COLO829 (cell line): ENCODE measurements at places on chromosomes 2 and 18.

DNA sequence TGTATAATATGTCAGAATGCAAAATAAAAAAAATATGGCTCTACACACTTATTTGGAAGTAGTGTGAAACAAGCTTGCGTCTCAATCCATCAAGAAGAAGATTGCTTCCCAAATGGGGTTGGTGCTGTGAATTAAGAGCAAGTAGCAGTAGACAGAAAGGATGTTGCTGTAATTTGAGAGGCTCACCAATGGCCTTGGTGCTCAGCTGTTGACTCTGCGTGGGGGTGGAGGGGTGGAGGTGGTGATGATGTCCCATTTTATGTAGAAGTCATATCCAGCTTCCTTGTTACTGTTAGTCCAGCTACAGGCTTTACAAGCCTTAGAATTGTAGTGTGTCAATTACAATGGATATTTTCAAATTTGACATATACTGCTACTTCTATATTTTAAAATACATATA, 223.4 kb upstream of the RND3 start:
- no peak for DNase-seq

DNA sequence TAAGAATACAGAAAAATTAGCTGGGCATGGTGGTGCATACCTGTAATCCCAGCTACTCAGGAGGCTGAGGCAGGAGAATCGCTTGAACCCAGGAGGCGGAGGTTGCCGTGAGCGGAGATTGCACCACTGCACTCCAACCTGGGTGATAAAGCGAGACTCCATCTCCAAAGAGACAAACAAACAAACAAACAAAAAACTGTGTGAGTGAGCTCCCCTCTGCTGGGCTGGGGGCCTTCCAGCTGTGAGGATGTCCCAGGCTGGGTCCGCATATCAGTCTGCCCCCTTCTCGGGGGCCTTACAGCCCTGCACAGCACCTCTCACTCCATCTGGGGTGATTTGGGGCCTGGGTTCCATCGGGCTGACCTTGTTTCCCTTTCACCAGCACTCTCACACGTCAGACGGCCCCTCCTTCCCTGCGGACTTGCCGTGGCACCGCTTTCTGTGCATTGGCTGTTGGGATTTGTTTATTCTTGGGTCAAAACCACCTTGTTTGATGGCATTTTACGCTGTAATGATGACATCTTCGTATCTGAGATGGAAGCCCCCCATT, 2.8 kb upstream of the KLHL30 start:
- DNase-seq, result no peak

DNA sequence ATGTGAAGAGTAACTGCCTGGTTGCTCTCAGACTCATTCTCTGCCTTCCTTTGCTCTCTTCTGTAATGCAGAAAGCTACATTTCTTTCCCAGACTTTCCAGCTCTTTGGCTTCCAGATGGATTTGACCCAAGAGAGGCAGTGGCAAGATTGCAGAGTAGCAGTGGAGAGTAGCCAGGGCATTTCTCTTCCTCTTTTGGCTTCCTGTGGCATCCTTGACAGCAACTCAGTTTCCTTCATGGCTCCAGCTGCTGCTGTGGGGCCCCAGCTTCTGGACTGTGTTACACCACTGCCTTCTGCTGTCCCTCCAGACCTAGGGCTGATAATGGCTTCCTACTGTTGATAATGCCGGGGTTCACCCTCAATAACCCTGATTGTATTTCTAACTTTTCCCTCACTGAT, 469.4 kb upstream of the SPRED2 start:
- DNase-seq, result no peak

GRCh38 chr18:8765783-8766463, 60.6 kb downstream of the MTCL1 start:
- no peak for DNase-seq

DNA sequence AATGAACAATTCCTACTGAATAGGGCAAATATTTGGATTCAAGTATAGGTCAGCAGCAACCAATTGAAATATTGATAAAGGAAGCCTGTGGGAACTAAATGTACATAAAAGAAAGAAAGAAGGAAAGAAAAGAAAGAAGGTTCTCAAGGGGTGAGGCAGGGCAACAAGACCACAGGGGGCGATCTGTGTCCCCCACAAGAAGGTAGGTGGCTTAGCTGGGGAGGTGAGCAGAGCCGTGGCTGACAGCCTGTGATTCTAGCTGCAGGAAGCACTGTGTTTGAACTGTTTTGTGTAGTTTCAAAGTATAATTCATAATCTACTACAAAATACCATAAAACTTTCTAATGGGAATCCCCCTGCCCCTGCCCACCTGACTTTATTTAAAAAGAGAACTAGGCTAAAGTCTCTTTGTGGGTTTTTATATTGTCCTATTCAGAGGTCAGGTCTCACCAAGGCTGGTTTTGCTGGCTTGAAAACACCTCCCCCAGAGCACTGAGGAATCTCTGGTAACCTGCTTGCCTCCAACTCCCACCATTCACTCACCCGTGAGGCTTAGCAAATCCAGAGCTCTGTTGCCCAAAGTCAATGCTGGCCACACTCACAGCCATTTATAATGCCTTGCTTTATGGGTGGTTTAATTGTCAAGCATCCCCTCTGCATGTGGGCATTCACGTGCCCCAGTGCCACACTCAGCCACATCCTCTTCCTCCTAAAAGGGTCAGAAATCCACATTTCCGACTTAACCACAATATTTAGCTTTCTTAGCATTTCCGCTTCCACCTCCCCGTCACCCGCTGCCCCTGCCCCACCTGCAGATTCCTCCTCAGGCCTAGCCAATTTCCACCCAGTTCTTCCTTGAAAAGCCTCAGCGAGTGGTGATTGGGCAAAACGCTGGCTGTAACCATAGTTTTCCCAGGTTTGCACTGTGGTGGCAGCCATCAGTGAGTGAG, 36.4 kb upstream of the LMAN1 start:
- DNase-seq, result no peak

DNA sequence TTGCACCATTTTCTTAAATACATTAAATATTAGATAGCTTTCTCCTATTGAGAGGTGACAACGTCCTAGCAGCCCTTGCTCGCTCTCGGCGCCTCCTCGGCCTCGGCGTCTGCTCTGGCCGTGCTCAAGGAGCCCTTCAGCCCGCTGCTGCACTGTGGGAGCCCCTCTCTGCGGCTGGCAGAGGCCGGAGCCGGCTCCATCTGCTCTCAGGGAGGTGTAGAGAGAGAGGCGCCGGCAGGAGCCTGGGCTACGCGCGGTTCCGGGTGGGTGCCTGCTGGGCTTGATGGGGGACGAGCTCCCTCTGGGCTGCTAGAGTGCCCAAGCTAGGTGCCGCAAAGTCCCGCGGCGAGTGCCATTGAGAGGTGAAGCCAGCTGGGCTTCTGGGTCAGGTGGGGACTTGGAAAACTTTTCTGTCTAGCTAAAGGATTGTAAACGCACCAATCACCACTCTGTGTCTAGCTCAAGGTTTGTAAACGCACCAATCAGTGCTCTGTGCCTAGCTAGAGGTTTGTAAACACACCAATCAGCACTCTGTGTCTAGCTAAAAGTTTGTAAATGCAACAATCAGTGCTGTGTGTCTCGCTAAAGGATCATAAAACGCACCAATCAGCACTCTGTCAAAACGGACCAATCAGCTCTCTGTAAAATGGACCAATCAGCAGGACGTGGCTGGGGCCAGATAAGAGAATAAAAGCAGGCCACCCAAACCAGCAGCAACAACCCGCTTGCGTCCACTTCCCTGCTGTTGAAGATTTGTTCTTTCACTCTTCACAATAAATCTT, 3.1 kb downstream of the RPRD1A start:
- DNase-seq, result no peak

- no peak for DNase-seq
Observed at GRCh38 chr18:31723639-31723989, 37.1 kb downstream of the SLC25A52 start.

DNA sequence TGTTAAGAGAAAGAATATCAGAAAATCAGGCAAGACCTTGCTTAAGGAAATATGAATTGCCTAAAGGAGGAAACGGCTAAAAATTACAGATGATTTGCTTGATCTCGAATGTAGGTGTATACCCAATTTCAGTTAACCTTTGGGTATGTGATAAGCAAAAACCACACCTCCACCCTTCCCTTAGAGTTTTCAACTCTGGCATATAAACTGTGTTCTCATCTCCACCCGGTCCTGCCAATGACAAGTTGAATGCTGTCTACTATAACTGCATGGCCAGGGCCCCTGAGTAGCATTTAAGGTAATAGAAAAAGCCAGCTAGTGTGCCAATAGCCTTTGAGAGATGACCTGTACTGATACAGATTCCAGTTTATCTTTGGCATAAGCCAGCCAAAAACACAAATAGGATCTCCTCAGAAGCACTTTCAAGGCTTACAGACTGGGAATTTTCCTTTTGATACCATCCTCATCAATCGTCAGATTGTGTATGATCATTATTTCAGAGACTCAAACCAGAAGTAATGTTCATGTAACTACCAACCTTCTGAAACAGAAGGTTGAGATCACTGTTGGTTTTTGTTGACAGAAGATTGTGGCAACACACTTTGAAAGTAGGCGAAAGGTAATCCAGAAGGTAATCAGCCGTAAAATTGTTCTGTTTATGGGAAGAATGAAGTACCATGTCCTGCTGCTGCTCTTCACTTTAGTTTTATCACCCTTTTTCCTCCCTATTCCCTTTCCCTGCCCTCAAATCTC, 163.1 kb downstream of the GFPT1 start:
- DNase-seq, result no peak

DNA sequence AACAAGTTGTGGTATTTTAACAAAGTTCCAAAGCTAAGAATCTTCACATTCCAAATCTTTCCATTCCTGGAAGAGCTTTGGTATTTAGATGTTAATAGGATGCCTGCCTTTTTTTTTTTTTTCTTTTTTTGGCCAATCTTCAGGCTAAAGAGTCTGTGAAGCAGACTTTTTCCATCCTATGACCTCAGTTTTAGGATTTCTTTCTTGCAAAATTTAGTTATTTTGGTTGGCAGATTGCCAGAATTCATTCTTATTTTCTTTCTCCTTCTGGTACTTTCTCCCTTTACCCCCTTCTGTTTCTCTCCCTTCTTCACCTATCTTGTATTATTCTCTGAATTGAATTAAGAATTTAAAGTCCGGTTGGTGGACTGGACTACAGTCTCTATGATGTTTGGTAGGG, 217.8 kb upstream of the REV1 start:
- DNase-seq, result no peak

DNA sequence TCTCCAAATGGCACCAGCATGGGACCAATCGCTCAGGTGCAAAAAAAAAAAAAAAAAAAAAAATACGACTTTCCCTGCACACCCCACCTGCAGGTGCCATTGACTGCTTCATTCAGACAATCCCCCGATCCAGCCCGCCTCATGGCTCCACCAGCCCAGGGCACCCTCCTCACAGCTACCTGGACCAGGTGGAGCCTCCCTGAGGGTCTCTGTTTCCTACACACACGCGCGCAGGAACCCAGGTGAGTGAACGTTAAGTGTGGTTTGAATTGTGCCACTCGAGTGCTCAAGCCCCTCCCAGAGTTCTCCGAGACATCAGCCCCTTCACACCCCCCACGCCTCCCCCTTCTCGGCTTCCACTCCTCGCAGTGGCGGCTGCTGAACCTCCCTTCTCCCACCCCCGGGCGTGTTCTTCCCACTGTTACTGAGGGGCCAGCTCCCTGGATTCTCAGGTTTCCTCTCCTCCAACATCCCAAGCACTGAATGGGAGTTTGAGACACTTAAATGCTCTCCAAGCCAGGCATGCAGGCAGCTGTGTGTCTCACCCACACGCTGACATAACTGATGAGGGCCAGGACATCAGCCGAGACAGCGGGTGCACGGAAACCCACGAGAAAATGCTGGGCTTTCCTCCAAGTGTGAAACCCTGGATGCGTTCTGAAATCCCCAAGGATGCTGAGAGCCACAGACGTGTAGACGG, 88.8 kb upstream of the SNTG2 start:
- no peak for DNase-seq

DNA sequence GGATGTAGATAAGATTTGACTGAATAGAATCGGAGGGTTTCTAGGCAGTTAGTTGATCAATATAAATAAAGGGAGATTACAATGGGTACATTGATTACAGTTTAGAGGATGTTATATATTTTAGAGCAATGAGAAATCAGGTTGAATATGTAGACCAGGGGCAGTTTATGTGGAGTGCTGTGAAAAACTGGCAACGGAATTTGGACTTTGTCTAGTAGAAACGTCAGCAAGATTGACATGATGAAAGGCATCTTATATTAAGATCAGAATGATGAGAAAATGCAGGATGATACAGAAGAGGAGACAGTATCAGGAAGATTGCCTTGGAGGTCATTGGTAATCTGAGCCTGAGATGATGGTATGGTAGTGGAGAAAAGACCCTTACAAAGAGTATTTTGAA, 39.9 kb downstream of the RAB10 start:
- no peak for DNase-seq

GRCh38 chr2:129744141-129744540, 235.3 kb upstream of the RAB6C start:
- no peak for DNase-seq

DNA sequence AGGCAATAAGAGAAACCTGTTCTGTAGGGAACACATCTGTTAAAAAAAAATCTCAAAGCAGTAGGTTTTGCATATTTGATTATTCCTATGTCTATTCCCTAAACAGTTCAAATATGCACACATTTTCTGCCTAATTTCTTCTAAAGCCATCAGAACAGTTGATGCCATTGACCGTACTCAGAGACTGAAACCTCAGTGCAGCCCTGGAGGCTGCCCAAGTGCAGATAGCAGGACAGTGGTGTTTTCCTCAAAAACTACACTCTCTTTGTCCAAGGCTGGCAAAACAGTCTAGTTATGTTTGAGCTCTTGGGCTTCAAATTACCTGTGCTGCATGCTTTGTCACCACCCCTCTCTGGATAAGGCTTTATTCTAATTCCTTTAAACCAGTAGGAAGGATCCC, 23.3 kb upstream of the NFE2L2 start:
- no peak for DNase-seq

- no peak for DNase-seq
Observed at GRCh38 chr2:65775839-65776238, 343.4 kb upstream of the SPRED2 start.

DNA sequence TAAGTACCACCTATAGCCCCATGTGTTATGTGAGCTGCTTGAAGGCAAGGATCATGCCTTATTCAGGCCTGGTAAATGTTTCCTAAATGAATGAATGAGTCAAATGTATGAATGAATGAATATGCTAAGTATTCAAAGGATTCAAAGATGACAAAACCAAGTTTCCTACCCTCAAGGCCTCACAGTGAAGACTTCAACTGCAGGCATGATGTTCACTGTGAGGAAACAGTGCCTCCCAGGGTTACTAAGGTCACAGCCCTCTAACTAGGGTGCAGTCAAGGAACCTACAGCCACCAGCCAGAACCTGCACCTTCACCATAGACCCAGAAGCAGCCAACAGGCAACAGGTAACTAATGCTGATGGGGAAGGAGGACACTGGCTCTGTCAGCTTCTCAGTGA, 69.3 kb downstream of the SUMO1 start:
- DNase-seq, result no peak

GRCh38 chr18:60182223-60182622, 190.4 kb downstream of the MC4R start:
- no peak for DNase-seq

GRCh38 chr2:121643877-121644276, 5.4 kb downstream of the CLASP1 start:
- no peak for DNase-seq

- DNase-seq, result no peak
Observed at GRCh38 chr18:9861157-9861556, 24.6 kb upstream of the TXNDC2 start.
